AG08395 (cell line): ENCODE measurements at places on chromosomes 3 and 15.

DNA sequence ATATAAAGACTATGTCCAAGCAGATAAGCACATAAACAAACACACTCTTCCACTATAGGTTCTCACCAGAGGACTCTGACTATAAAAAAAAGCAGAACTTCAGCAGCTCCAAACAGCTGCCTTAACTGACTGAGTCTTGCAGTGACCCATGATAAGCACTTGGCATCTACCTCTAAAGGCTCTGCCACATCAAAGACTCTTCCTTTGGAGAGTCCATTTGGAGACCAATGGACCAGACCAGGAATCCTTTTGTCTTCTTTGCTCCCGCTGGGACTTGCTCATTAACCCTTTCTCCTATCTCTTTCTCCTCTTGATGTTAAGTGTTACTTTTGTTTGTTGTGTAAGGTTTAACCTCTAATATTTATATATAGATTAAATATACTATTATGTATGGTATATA is 424.1 kb downstream of the RSL24D1 start:
- no peak for DNase-seq

- no peak for DNase-seq
Measured at GRCh38 chr3:180619723-180620122, 17.8 kb downstream of the TTC14 start.

- DNase-seq: no peak
Measured at GRCh38 chr15:71088683-71089082, 26.6 kb upstream of the THSD4 start.

- DNase-seq: peak; percentile 10
Measured at GRCh38 chr15:85622221-85622831, 172.4 kb downstream of the KLHL25 start.
